HFFc6 (cell line): ENCODE measurements at places on chromosomes 13 and 19. TPM values are rescaled to one million over a fixed set of nuclear protein-coding genes. Genes with fewer than 3 reads are reported as not detected.
A peak's percentile ranks its signal among the peaks of the same experiment; 100 is the strongest.

LYPD5 gene
- total RNA-seq: 0.48 to 0.53 TPM in 2 of 3 replicates, not detected in the other

ZNF43 gene
- total RNA-seq: 3.4 to 4.4 TPM (median 3.5 TPM) in 3 replicates

DNA sequence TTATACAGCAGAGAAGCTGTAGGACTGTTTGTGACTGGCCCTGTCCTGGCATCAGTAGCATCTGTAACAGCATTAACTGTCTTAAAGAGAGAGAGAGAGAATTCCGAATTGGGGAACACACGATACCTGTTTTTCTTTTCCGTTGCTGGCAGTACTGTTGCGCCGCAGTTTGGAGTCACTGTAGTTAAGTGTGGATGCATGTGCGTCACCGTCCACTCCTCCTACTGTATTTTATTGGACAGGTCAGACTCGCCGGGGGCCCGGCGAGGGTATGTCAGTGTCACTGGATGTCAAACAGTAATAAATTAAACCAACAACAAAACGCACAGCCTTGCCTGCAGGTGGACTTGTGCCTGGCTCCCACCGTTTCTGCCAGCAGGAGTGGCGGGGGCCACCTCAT lies 27.3 kb upstream of the LDLR start:
- peak overlapping the region; percentile 31; the same call in 1 of the 2 replicates for H3K27ac ChIP-seq
- DNase-seq: no peak
- peaks cover 16% of the 10 kb centered on the region for H3K36me3 ChIP-seq

DNA sequence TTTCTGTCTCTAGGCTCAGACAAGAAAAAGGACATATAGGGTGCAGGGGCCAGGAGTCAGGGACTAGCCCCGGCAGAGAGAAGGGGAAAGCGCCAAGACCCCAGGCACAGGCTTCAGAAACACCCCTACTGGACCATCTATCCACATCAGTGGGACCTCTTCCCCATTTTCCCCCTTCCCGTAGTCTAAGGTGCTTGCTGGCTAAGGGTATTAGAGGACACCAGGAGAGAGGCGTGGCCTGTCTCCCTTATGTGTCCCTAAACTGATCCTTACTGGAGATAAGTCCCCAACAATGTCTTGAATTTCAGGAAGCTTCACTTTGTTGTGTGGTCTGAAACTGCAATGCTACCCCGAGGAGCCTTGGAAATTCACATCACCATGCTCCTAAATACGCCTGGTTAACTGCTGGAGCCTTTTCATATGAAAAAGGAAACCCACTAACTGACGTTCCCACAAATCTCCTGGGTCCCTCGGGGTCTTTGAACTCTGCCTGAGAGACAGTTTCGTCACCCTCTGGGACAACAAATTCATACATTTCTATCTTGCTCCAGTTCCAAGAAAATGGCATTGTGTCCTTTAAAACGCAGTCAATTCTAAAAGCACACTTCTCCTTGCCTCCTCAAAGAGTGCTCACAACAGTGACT lies 197.7 kb downstream of the COL4A1 start:
- H3K4me3 ChIP-seq: peak overlapping the region; percentile 68; the same call in 1 of the 2 replicates
- DNase-seq: no peak
- H3K27me3 ChIP-seq: peaks cover 3% of the 10 kb centered on the region; the same call in 1 of the 2 replicates
- peaks cover 56% of the 10 kb centered on the region for H3K4me1 ChIP-seq
- H3K27ac ChIP-seq: peak overlapping the region; percentile 76
- H3K36me3 ChIP-seq: no peaks in the 10 kb centered on the region

SIAH3 gene
- not detected in 3 replicates for total RNA-seq

DNA sequence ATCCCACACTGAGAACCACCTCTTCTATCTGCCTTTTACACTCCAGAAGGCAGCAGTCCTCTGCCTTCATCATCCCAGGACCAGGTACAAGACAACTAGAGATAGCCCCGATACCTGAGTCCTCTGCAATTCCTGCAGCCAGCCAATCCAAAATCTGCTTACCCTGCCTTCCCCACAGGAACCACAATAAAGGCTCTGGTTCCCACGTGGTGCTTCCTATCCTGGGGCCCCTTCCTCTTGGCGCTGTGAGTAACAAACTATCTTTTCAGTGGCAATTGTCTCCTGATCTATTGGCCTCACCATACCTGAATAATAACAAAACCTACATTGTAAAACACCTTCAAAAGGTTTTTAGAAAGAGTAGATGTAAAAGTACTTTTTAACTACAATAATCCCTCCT lies 63.1 kb downstream of the ZDHHC20 start:
- no peak overlapping the region for H3K4me3 ChIP-seq
- H3K4me1 ChIP-seq: peaks cover 10% of the 10 kb centered on the region
- DNase-seq: no peak

DNA sequence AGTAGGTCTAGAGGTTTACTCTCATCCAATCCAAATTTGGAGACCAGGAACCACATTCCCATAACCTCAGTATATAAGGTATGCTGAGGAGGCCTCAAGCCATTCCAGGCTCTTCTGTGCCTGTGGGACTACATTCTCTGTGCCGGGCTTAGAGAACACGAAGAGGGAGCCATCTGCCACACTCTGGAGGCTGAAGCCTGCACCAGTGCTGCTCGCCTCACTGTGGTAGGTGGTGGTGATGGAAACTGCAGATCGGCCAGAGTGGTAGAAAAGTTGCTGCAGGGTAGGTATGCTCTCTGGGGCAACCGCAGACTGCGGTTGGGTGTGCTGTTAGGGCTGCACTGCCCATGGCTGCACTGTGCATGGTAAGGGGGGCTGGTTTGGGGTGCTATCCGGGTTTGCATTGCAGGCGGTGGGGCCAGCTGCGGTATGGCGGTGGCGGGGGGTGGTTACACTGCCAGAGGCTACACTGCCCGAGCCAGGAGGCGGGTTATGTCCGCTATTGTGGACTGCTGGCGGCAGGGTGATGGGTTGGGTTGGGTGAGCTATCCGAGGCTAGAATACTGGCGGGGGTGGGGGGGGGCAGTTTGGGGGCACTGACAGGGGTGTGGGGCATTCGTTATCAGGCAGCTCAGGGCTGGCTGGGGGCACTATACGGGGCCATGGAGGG lies 145.0 kb downstream of the TNFRSF19 start:
- H3K36me3 ChIP-seq: peaks cover 8% of the 10 kb centered on the region
- no peak overlapping the region for H3K4me3 ChIP-seq
- DNase-seq: no peak
- peaks cover 10% of the 10 kb centered on the region for H3K4me1 ChIP-seq
- no peak overlapping the region for H3K27ac ChIP-seq

ANKRD10 gene
- 28.8 to 33.9 TPM (median 33.8 TPM) in 3 replicates for total RNA-seq

DNA sequence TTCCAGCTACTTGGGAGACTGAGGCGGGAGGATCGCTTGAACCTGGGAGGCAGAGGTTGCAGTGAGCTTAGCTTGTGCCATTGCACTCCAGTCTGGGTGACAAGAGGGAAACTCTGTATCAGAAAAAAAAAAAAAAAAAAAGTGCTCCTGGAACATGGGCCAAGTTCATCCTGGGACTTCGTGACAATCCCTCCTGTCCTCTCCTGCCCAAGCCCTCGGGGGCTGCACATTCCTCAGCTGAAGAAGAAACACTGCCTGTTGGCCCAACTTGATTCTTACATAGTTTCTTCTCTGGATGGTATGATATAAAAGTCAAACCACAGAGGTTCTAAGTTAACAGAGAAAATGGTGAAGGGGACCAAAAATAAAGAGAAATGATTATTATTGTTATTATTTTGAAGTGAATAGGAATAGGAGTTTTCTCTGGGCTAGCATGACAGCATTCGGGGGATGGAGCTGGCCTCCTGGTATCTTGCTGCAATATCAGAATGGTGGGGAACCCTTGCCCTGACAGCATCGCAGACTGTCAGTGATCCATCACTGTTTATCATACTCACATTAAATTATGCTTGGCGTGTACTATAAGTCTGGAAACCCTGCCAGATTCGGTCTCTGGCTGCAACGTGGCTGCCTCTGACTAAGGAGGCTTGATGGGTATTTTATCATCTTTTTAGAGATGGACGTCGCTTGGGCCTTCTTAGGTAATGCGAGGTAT lies 113.7 kb upstream of the OXGR1 start:
- peaks cover 26% of the 10 kb centered on the region for H3K4me1 ChIP-seq
- no peak for DNase-seq
- H3K36me3 ChIP-seq: no peaks in the 10 kb centered on the region
- H3K27me3 ChIP-seq: peaks cover under 1% of the 10 kb centered on the region; the same call in 1 of the 2 replicates
- no peak overlapping the region for H3K27ac ChIP-seq
- H3K4me3 ChIP-seq: no peak overlapping the region

CNN1 gene
- 7.6 to 9.0 TPM (median 8.8 TPM) in 3 replicates for total RNA-seq

DNA sequence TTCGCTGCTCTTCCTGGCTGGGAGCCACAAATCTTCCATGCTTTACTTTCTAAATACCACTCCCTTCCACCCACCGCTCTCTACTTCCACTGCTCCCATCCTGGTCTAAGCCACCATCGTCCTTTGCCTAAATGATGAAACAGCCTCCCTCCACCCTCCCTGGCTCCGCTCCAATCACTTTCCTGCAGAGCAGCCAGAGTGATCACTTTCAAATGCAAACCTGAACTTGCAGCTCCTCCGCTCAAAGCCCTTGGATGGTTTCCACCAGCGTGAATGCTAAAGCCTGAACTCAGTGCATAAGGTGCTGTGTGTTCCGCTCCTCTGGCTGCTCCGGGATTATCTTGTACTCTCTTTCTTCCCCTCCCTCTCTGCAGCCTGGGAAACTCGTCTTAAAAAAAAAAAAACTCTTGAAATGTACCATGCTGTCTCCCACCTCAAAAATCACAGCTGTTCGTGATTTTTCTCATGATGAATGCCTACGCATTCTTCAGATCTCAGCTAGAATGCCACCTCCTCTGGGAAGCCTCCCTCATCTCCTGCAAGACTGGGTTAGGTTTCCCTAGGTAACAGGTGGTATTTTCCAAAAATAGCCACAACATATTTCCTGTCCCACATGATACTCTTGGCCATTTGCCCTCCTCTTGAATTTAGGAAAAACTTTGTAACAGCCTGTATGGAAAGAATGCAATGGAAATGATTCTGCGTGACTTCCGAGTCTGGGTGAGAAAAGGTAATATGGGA lies 3.7 kb upstream of the SIN3B start:
- H3K27ac ChIP-seq: peak overlapping the region; percentile 78
- peak overlapping the region; percentile 87 for H3K4me3 ChIP-seq
- H3K36me3 ChIP-seq: no peaks in the 10 kb centered on the region
- H3K27me3 ChIP-seq: peaks cover 7% of the 10 kb centered on the region

DNA sequence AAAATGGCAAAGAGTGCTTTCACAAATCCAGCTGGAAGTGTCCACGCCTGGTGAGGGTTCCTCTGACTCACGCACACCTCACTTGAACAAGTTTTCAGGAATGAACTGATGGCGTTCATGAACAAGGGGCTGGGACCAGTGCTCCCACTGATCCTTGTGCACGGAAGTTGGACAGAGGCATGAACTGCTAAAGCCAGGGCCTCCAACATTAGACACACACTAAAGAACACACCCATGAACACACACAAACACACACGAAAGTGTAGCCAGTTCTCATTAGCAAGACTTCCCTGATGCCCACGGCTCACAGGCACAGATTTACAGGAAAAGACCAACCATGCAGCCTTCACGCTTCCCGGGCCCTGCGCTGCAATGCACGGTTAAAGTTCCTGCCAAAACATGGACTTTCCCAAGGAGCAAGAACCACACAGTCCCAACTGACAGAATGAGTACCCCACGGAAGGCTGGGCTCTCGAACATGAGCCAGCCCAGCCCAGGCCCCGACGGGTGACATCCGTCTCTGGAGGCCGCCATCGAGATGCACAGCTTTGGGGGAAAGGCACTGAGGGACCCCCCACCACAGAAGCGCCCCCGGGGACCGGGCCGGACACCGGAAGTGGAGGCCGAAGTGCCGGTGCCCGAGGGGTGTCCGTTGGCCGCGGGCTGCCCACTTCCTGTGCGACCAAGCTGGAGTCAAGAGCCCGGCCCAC lies 808 bp downstream of the DNMT1 start:
- peak overlapping the region; percentile 94 for H3K4me3 ChIP-seq
- H3K27me3 ChIP-seq: peaks cover 2% of the 10 kb centered on the region
- H3K27ac ChIP-seq: peak overlapping the region; percentile 91
- DNase-seq: peak; percentile 52
- peaks cover 31% of the 10 kb centered on the region for H3K4me1 ChIP-seq
- peaks cover 14% of the 10 kb centered on the region for H3K36me3 ChIP-seq

DNA sequence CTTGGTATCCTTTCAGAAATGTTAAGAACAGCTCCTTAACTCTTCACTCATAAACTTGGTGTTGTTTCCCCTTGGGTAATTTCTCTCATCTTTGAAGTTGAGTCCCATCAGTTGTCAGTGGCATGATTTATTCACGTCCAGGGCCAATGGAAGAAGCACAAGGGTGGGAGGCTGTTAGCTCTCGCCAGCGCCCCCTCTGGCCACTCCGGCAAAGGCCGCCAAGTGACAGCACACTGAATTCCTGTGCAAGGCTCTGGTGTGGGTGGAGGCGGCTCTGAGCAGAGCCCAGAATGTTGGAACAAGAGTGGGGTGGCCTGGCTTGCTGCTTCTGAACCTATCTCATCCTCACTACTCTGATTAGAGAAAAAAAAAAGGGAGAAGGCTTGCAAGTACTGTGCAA lies 13.1 kb upstream of the MEDAG start:
- H3K36me3 ChIP-seq: no peaks in the 10 kb centered on the region
- H3K27ac ChIP-seq: no peak overlapping the region
- DNase-seq: peak; percentile 19
- H3K27me3 ChIP-seq: peaks cover 2% of the 10 kb centered on the region; the same call in 1 of the 2 replicates

DNA sequence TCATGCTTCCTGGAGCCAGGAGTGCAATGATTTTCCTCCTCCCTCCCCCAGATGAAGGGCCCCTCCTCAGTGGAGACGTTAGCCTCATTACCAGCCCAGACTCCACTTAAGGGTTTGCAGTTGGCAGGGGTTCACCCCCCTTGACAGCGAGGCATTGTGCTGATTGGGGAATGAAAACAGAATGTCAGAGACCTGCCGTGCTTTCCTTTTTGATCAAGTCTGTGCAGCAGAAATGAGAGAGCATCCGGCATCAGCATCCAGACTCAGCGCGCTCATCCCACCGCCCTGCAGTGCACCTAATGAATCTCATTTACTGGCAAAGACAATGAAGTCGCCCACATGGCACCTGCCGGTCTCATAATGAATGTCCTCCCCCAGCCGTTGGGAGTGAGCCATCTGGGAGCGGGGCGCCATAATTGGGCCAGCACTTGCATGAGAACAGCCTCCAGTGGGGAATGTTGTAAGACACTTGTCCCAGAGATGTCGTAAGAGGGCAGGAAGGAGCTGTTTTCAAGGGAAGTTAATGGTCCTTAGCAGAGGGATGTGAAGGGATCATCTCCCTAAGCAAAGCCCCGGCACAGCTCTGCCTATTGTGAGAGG lies 98.3 kb upstream of the UQCRFS1 start:
- H3K36me3 ChIP-seq: no peaks in the 10 kb centered on the region
- no peaks in the 10 kb centered on the region for H3K4me1 ChIP-seq
- H3K27me3 ChIP-seq: no peaks in the 10 kb centered on the region; the same call in none of the 2 replicates
- DNase-seq: no peak

DNA sequence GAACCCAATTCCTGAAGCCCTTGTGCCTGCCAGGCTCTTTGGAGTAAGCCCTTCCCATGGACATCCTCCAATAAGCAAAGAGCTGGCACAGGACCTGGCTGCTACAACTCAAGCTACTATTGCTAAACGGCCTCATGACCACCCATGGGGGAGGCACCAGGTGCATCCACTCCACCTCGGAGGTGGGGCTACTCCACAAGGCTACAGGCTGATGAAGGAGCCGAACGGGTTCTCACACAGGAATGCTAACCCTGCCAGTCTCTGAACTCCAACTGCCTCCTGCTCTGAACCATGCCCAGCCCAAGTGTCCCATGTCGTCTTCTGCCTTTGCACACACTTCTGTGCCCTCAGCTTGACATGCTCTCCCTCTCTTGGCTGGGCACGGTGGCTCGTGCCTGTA lies 10.0 kb downstream of the SYMPK start:
- peaks cover 34% of the 10 kb centered on the region for H3K36me3 ChIP-seq
- no peaks in the 10 kb centered on the region; the same call in 1 of the 2 replicates for H3K27me3 ChIP-seq
- no peak for DNase-seq
- H3K27ac ChIP-seq: peak overlapping the region; percentile 59

GRCh38 chr13:40283666-40284065 lies 382.8 kb downstream of the FOXO1 start:
- no peak overlapping the region for H3K27ac ChIP-seq
- no peak overlapping the region for H3K4me3 ChIP-seq
- DNase-seq: no peak
- H3K4me1 ChIP-seq: no peaks in the 10 kb centered on the region
- no peaks in the 10 kb centered on the region for H3K36me3 ChIP-seq

DAND5 gene
- not detected in 3 replicates for total RNA-seq
